Naive thymus-derived CD8-positive, alpha-beta T cell (primary cell): ENCODE measurements at places on chromosomes 2 and 18. TPM values are rescaled to one million over a fixed set of nuclear protein-coding genes. Genes with fewer than 3 reads are reported as not detected.

DNA sequence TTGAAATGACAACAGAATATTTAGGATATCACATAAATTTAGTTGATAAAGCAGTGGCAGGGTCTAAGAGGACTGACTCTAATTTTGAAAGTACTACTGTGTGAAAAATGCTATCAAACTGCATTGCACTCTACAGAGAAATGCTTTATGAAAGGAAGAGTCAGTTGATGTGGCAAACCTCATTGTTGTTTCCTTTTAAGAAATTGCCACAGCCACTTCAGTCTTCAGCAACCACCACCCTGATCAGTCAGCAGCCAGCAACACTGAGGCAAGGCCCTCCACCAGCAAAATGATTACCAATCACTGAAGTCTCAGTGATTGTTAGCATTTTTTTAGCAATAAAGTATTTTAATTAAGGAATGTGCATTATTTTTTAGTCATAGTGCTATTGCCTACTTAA, 488.7 kb upstream of the SLC39A10 start:
- DNase-seq: no peak

- no peak for DNase-seq
These were observed 126.8 kb downstream of the CDH20 start for GRCh38 chr18:61459896-61460648.

DNA sequence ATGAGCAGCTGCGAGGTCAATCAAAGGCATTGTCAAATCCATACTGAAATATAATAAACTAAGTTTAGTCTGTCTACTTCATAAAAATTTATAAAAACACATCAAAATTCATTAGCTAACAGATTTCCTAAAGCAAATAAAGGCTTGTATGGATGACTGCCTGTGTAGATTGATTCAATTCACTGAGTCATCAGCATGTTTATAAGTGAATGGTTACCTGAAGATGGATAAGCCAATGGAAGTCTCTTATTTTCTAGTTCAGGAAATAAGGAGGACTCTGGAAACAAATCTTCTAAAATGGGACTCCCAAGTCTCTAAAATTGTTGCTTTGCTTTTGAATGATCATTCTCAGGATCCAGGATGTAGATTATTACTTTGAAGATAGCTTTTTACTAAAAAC, 57.0 kb upstream of the HNRNPA3 start:
- no peak for DNase-seq

Gene EMX1
- total RNA-seq: not detected
